Stimulated activated CD4-positive, alpha-beta T cell treated with anti-CD3 and anti-CD28 coated beads, Interleukin-2, amount 100 ng/mL, for 4 hours (primary cell): ENCODE measurements at places on chromosomes 4 and X.
A peak's percentile ranks its signal among the peaks of the same experiment; 100 is the strongest.

GRCh38 chr4:140186651-140187315 lies 32.8 kb upstream of the MAML3 start:
- no peak for DNase-seq

- DNase-seq: no peak
Observed at GRCh38 chrX:96692454-96692853, 7.8 kb downstream of the DIAPH2 start.

- DNase-seq: peak; percentile 26
Observed at GRCh38 chr4:140052050-140052449, 101.9 kb downstream of the MAML3 start.

- DNase-seq: no peak
Observed at GRCh38 chrX:29196501-29196900, 609.3 kb downstream of the IL1RAPL1 start.

DNA sequence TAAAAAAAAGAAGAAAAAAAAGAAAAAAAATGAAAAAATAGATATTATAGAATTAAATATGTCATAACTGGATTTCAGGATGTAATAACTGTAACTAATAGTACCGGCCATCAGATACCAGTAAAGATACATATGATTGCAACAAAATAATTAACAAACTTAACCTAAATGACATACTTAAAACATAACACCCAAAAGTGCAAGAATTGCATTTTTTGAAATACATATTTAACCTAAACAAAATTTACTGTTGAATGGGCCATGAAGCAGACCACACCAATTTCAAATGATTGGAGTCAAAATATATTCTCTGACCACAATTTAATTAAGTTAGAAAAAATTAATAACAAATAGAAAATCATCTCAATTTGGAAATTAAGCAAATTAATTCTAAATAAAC lies 33.1 kb downstream of the GABRA3 start:
- DNase-seq: no peak

- no peak for DNase-seq
Observed at GRCh38 chr4:56215141-56215783, 172.0 kb downstream of the AASDH start.

GRCh38 chr4:53141308-53141707 lies 224.6 kb downstream of the SCFD2 start:
- no peak for DNase-seq

GRCh38 chr4:80619070-80619674 lies 283.6 kb downstream of the CFAP299 start:
- DNase-seq: no peak

DNA sequence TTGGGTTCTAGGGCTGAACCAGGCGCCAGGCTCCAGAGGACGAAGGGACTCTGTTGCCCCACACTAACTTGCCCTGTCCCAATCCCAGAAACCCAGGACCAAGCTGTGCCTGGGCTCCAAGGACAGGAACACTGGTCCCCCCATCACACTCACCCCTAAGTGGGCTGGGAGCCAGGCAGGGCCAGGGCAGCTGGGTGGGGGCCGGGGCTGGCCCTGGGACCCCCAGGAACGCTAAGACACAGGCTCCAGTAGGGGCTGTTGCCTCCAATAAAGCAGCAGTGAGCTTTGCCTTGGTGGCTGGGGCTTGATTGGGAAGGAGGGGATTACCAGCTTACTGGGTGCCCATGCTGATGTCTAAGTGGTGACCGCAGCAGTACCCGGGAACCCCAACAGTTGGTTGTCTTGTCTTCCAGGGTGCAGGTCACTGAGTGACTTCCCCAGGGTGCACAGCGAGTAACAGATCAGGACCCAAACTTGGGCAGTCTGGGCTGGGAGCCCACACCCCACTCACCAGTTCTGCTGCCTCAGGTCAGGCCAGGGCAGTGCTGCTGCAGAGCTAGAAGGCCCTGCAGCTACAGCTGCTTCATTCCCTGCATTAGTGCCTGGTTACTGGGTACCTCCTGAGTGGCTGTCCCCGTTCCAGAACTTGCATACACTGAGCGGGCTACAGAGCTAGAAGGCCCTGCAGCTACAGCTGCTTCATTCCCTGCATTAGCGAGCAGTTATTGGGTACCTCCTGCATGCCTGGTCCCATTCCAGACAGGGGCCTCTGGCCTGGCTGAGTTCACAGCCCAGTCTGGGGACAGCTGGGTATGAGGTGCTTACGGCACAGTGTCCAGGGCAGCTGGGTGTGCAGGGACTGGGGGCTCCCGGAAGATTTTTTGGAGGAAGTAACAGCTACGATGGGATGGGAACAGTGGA lies 9.4 kb upstream of the ADD1 start:
- no peak for DNase-seq

GRCh38 chr4:153962311-153963039 lies 173.6 kb upstream of the SFRP2 start:
- DNase-seq: no peak

DNA sequence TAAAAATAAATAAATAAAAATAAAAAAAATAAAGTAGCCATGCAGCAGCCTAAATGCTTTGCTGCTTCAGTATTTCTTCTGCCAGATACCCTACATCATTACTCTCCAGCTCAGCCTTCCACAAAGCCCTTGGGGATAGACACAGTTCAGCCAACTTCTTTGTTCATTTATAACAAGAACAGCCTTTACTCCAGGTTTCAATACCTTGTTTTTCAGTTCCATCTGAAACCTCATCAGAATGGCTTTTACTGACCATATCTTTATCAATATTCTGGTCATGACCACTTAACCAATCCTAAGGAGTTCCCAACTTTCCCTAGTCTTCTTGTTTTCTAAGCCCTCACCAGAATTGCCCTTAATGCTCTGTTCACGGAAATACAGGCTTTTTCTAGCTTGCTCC lies 128.3 kb upstream of the MED14 start:
- DNase-seq: no peak

- no peak for DNase-seq
Observed at GRCh38 chrX:115576676-115577075, 15.7 kb downstream of the PLS3 start.

- DNase-seq: no peak
Observed at GRCh38 chr4:160795216-160795615, 1368.6 kb downstream of the FSTL5 start.

- DNase-seq: peak; percentile 0
Observed at GRCh38 chrX:101287402-101287801, 3.7 kb downstream of the TAF7L start.

DNA sequence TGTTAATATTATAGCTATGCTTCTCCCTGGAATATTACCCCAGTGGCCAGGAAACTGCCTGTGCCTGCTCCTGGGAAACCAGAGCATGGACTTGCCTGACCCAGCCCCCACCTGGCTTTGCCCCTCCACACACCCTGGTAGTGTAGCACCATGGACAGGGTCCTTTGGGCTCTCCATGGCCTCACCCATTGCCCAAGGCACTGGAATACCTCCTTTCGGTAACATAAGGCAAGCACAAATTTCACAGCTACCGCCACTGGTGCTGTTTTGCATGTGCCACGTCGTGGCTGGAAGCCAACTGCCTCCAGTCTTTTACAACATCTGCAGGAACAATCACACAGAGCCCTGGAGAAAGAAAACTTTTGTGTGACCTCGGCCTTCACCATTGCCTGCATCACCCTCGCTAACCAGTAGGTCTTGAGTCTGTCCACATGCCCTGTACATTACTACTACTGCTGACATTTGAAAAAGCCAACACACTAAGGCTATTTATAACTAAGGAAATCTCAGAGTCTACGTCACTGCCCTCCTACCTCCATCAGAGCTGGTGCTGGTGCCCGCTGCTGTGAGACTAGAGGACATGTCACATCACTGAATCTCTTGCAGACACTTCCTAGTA lies 47.7 kb downstream of the HPGD start:
- no peak for DNase-seq

DNA sequence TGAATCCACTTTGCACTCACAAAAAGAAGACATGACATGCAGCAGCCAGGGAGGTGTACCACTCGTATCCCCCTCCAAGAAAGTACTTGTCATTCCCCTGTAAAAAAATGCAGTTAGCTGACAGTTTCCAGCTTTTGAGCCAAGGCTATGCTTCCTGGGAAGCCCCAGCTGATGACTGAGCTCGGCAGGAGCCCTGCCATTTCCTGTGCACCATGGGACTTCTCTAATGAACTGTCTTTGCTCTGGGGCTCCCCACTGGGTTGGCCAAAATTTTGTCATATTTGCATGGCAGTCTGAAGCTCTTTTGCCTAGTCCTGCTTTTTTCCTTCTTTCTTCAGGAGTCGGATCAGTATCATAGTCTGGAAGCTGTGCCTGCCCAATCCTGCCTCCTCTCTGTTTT lies 104.5 kb upstream of the MAOA start:
- DNase-seq: no peak

GRCh38 chrX:131792789-131793462 lies 230.2 kb upstream of the STK26 start:
- no peak for DNase-seq

GRCh38 chr4:154526151-154526550 lies 24.0 kb downstream of the PLRG1 start:
- DNase-seq: no peak

DNA sequence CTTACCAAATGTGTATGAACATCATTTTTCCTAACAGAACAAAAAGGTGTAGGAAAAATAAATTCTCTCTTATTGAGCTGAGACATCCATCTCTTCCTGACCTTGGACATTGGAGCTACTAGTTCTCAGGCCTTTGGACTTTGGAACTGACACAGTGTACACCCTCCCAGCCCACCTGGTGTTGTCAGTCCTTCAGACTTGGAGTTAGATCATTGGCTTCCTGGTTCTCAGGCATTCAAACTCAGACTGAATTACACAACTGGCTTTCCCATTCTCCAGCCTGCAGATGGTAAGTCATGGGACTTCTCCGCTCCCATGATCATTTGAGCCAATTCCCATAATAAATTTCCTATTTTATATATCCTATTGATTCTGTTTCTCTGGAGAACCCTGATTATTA lies 84.8 kb upstream of the EDNRA start:
- DNase-seq: no peak

- no peak for DNase-seq
Observed at GRCh38 chr4:162241857-162242256, 78.1 kb upstream of the FSTL5 start.

DNA sequence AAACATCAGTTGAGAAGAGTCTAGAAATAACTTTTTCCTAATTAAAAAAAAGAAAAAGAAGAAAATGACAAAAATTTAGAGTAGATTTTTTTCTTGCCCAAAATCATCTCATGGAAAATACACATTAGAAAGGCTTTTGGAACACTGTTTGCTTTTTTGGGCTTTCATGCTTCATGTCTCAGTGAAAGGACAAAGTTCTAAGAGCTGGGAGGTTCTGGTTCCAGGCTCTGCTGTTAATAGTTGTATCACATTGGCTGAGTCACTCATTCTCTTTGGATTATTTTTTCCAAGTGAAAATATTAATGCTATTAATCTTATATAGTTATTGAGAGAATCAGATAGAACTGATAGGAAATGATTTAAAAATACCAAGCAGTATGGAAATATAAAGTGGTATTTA lies 32.9 kb upstream of the ETNPPL start:
- no peak for DNase-seq

GRCh38 chr4:169258141-169258540 lies 12.6 kb downstream of the SH3RF1 start:
- no peak for DNase-seq

DNA sequence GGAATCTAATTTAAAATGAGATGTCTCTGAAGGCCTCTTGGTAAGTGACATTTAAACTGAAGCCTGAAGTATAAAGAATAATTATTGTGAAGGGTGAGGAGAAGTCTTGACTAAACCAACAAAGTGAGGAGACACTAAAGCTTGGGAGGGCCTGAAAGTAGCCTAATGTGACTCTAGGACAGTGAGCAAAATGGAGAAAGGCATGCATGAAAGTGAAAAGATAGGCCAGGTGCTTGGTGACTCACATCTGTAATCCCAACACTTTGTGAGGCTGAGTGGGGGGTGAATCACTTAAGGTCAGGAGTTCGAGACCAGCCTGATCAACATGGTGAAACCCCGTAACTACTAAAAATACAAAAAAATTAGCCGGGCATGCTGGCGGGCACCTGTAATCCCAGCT lies 46.9 kb upstream of the SMARCAD1 start:
- no peak for DNase-seq

GRCh38 chr4:187478292-187479140 lies 517.1 kb upstream of the ZFP42 start:
- DNase-seq: no peak

DNA sequence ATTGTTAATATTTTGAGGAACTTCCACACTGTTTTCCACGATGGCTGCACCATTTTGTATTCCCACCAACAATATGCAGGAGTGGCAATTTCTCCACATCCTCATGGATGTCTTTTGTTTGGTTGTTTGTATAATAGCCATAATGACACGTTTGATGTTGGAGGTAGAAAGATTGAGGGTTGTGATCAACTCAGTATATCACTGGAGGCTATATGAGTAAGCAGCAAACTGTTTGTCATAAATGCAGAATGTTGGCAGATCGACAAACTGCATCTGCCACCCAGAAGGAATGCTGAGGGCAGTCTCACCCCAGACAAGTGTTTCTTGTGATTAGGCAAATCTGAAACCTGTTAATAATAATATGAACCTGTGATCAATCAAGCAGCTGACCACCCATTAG lies 243.9 kb upstream of the WDFY3 start:
- no peak for DNase-seq

DNA sequence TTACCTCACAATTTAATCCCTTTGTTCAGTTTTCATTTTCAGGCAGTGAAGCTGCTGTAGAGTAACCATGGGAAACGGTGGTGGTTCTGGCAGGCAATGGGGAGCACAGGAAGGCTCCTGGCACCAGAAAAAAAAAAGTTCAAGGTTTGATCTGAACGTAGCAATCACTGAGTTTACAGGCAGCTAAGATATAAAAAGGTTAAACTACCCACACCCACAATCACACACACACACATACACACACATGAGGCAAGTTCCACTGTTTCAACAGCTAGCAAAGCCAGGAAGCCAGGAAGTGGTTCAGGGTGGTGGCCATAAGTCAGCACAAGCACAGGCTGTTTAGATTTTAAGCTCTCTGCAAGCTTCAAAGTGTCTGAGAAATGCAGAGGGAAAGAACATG lies at the start of gene SULT1B1:
Gene SULT1B1 (minus strand): TSS at position 166 of the 400 bp plus-strand sequence. CDS start 5,403 bp downstream, outside the sequence.
- DNase-seq: no peak

DNA sequence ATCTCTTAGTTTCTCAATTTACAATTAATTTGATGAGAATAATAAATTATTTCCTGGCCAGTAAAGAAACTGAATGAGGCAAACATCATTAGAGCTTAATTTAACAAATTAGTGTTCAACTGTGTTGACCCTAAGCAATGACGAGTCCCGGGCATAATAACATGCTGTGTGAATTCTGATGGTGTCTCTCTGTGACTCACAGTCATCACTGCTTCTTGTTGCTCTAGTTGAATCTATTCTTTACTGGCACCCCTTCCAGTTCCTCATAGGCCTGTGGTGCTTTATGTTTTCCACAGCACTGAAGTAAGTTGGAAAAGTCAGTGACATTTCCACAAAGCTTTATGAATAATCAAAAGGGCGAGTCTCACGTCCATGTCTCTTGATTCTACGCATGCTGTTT lies 57.7 kb upstream of the SLC7A11 start:
- no peak for DNase-seq

- DNase-seq: no peak
Observed at GRCh38 chr4:4613126-4613465, 71.2 kb upstream of the STX18 start.

GRCh38 chrX:124814106-124814505 lies 467.7 kb downstream of the SH2D1A start:
- DNase-seq: no peak
